GM23248 (cell line): ENCODE measurements at places on chromosomes 12 and 14.

- DNase-seq = no peak
Observed at GRCh38 chr14:74505831-74506230, 12.3 kb downstream of the ISCA2 start.

GRCh38 chr14:106107703-106108102 lies 581.3 kb downstream of the TMEM121 start:
- DNase-seq = no peak

GRCh38 chr12:44510076-44510475 lies 366.0 kb downstream of the NELL2 start:
- no peak for DNase-seq

DNA sequence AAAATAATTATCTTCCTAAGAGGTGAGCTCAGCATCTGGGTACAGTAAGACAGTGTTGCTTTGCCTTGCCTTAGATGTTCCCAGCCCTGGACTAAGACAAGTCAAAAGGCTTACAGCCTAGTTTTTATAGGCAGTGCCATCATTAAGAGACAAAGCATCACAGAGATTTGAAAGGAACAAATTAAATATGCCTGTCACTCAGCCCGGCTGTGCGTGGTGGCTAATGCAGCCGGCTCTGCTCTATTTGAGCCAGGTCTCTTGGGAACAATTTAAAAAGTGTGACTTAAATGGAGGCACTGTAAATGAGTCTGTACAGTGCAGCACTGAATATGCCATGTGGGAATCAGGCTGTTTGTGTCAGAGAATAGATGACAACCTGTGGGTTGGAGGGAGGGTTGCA lies 1687.4 kb upstream of the FLRT2 start:
- DNase-seq = no peak

- DNase-seq = no peak
Observed at GRCh38 chr12:116672842-116673516, 64.9 kb downstream of the SPRING1 start.

GRCh38 chr14:100104006-100104352 lies 38.8 kb downstream of the EVL start:
- no peak for DNase-seq

DNA sequence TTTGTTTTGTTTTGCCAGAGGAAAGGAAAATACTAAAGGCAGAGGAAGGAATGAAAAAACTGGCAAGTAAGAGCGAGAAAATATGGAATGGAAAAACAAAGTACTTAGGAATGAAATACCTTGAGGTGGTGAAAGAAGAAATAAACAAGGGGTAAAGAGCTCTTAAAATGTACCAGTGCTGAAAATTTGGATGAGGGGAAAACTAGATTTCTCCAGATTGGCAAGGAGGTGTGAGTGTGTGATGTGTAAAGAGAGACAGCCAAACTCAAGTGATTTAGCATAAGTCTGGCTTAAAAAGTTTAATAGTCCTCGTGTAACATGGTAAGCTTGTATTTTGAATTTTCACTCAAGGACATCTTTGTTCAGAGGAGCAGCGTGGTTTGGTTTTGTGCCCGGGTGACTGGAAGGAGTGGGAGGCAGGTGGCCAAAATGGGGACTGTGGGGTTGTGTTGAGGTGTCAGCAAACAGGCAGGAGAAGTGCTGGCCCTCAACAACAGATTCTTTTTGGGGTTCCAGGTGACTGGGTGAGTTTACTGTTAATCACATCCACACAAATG lies 102.7 kb downstream of the DACT1 start:
- DNase-seq = no peak

DNA sequence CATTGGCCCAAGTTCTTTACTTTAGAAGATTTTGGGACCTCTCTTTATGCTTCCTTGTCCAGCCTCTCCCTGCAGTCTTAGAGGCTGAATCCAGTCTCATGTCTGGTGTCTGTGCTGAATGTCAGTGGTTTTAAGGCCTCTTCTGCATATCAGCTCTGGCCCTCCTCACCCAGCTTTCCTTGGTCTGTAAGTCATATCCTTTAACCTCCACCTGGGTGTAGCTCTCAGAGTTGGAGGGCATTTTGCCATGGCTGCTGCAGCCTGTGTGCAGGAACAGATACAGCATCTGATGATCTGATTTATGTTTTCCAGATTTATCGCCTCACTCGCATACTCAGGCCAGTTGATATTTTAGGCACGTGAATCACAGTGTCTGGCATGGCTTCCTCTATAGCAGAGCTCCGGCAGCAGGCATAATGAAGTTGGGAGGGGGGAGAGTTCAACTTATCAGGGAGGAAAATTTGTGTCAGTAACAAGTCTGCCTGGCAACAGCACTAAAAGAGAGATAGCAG lies 335.0 kb downstream of the PCNX1 start:
- peak; percentile 89 for DNase-seq

DNA sequence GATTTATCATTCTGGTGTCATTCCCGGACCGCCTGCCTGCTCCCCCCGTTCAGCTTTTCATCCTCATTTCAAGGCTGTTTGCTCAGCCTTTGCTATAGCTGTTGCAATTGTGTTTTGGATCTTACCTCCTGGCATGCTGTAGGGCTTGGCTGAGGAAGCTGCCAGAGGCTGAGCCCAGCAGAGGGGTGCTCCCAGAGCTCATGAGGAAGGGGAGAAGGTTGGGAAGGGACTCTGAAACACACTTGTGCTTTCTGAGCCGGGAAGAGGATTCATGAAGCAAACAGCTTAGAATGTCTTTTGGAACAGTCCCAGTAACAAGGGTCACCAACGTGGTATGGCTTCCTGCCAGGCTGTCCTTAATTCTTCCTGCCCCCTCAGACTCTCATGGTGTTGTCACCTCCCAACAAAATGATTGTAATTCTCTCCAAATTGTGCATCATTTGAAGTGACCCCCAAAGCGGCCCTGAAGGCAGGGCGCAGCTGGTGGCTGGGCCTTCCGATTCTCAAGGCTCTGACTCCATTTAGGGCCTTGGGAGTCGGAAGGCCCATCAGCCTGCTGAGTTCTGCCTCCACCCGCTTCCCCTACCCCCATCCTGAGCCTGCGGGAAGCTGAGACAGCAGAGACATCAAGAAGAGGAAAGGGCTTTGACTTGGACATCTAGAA lies 111.9 kb upstream of the ARHGAP5 start:
- DNase-seq = no peak

DNA sequence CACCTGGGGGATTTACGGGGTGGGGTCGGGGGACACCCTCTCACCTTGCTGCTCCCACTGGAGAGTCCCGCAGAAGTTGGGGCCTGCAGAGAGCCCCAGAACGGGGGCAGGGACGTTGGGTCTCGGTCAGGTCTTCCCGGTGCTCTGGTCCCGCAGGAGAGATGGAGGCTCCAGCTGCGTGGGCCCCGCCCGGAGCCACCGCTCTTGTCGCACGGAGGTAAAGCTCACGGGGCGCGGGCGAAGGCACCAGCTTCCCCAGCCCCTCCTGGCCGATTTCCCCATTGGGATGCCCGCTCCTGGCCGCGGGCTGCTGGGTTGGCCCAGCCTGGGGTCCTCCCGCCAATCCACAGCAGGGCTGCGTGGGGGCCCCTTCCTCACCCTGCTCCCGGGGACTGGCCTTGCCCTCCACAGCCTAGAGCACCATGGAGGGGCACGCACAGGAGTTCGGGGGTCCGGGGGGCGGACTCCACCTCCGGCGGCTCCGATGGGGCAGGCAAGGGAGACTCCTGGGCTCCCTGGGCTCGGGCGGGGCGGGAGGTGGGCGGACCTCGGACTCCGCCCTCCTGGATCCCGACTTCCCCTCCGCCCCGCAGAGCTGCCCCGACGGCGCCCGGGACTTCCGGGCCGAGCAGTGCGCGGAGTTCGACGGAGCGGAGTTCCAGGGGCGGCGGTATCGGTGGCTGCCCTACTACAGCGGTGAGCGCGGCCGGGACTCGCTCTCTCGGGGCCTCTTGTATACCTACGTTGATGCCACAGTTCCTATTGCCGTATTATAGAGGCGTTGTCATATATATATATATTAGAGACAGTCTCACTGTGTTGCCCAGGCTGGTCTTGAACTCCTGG lies 8.4 kb downstream of the PAPLN start:
- DNase-seq = no peak

GRCh38 chr12:90207799-90208198 lies 499.2 kb upstream of the ATP2B1 start:
- no peak for DNase-seq

DNA sequence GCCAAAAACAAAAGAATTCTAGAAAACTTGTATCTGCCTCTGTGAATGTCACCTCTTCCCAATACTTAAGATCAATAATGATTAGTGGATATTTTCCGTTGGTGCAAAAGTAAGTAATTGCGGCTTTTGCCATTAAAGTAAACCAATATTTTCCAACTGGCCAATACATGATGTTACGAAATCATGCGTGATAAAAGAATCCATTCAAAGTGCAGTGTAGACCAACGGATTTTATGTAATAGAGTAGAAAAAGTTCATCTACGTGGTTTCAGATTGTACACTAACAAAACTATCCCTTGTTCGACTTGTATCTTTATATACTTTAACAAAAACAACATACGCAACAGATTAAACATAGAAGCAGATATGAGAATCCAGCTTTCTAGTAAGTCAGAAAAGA lies 626 bp upstream of the ZNF268 start:
- no peak for DNase-seq

DNA sequence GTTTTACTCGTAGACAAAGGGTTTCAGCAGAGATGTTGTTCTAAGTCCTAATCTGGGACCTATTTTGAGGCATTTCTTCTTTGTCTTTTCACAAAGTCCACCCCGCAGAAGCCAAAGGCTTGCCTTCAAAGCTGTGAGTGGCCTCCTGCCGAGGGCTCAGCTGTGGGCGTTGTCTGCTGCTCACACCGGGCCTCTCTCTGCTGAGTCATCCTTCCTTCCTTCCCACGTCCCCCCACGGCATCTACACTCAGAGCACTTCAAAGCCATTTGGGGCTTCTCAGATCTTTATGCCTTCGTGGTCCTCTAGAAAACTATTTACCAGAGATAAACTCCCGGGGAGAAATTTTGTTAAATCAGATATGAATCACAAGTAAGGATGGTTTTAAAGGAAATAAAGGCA lies 115.9 kb upstream of the TMPO start:
- DNase-seq = peak; percentile 87

DNA sequence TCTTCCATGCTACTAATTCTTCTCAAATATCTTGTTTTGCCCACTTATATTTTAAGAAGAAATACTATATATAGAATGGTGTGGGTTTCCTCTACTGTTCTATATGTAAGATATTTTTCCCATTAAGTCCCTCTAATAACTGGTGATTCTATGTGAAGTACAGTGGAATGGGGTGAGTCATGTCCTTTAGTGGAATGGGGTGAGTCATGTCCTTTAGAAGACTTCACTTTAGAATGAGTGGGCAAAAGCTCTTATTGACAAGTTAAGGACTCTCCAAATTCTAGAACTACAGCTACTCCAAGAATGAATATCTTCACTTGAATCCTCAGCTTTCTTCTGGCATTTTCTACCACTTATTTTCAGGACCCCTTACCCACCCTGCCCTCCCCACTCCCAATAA lies 349.9 kb downstream of the ETNK1 start:
- DNase-seq = peak; percentile 96

DNA sequence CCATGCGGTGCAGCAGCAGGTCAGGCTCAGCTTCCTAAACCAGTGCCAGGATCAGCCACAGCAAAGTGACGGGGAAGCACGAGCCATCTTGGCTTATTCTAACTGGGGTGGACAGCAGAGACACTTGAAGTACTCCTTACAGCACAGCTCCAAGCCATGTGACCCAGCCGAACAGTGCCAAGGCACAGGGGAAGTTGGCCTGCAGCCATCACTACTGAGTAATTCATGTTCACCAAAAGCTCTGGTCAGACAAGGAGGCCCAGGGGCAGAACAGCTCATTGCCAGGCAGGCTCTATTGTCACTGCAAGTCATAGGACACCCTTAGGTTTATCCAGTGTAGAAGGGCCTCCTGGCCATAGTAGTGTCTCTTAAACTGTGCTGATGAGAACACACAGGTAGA lies 23.4 kb upstream of the SLC35F4 start:
- peak; percentile 63 for DNase-seq

DNA sequence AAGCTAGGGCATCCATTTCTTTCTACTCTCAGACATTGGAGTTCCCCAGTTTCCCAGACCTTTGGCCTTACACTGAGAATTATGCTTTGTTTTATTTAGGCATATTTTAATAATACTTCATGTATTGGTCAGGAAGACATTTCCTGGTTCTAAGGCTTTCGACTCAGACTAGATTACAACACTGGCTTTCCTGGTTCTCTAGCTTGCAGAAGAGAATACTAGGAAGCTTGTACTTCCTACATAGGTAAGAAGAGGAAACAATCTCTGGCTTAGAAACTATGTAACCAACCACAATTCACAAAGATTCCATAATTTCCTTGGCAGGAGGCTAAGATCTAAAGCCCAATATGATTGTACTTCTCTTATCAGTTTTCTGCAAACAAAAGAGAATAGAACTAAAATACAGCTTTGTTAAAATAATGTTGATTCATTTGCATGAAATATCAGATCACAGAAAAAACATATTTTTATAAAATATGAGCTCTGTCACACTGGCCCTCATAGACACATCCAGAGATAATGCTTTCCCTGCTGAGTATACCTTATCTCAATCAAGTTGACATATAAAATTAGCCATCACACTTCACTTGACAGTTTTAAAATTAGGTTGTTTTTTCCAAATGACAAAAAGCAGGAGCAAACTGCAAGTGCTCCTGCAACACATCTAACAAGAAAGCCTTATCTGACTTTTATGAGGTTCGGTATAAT lies 30.5 kb downstream of the CLEC2D start:
- DNase-seq = peak; percentile 37

DNA sequence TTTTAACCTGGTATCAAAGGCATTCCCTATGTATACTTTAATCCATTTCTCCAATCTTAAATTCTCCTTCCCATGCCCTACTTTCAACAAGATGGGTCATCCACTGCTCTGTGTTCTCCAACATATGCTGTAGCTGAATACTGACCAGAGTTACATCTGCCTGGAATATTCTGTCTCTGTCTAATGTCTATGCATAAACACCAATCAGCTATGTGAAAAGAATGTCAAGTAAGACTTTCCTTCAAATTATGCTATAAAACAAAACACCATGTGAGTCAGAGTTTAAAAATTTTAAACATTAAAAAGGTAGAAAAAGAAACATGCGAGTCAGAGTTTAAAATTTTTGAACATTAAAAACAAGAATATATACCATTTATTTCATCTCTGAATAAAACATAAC lies 19.3 kb downstream of the NT5DC3 start:
- peak; percentile 42 for DNase-seq

- peak; percentile 97 for DNase-seq
Observed at GRCh38 chr12:69405566-69405865, 46.0 kb downstream of the YEATS4 start.

DNA sequence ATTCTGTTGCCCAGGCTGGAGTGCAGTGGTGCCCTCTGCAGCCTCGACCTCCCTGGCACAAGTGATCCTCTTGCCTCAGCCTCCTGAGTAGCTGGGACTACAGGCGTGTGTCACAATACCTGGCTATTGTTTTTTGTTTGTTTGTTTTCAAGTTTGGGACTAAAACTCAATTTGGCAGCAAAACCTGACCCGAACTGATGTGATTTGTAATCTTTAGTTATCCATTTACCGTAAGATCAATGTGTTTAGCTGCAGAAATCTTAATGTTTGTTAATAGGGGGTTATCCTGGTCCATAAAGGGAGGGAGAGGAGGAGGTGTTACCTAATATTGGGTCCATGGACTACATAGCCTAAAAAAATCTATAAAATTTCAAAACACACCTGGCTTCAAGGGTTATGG lies 738 bp upstream of the C1S start:
- no peak for DNase-seq
